ENCODE measurements at places on chromosomes 12 and 14.

DNA sequence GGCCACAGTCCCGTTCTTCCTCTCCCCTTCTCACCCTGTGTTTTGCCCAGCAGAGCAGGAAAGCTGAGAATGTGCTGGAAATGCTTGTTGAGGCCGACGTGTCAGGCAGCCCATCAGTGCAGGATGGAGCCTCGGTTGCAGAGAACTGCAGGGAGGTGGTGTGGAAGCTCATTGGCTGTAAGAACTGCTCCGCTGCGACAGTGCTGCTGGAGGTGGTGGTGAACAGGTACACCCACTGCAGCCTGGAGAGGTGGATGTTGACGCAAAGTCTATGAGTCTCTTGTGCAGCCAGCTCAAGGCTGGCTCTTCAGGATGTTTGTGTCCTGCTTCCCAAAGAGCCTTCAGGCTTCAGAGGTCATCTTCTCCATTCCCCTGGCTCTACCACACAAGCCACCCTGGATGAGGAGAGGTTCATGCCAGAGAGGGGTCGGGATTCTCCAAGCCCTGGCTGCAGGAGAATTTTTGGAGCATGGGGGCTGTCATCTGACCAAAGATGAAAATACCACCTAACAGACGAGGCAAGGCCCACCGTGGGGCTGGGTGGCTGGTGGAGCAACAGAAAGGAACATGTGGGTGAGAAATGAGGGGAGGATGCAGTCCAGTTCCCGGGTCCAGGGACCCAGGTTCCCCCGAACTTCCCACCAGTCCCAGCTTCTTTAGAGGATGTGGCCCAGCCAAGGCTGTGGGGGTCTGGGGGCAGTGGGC, 174.1 kb upstream of the PRMT8 start:
- no peak for DNase-seq

- DNase-seq, result no peak
These were observed 13.6 kb downstream of the IFT81 start for GRCh38 chr12:110137786-110138185.

DNA sequence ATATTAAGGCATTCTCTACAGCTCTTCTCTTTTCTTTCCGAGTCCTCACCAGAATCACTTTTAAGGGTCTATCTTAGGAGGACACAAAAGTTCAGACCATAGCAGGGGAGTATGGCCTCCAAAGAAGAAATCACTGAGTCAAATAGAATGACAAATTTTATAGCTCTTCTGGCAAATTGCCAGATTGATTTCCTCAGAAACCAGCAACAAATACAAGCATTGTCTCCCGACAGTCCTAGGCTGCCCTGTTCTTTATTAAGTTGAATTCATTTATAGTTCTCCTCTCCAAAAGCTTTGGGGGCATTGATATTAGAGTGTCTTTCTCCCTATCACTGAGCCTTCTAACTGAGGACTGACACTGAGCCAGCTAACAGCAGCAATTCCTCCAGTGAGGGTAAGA, 156.4 kb upstream of the FRMD6 start:
- DNase-seq, result no peak

- no peak for DNase-seq
These were observed 36.9 kb downstream of the MAPK1IP1L start for GRCh38 chr14:55088356-55088755.

DNA sequence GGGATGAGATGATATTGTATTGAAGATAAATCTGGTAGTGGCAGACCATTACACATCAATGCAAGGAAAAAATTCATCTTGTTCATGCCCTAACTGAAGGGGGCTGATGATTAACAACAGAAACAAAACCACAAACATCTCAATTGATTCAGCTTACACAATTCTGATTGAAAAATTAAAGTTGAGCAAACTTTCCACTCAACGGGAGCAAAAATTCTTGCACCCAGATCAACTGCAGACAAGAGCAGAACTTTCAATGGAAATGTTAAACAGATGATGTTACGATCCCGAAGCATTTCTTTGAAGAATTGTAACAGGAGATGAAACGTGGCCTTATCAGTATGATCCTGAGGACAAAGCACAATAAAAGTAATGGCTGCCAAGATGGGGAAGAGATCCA, 172.4 kb upstream of the SOX5 start:
- no peak for DNase-seq

- no peak for DNase-seq
These were observed 512.4 kb upstream of the TMPO start for GRCh38 chr12:98002887-98003493.

GRCh38 chr14:56660677-56661389, 81.2 kb downstream of the TMEM260 start:
- DNase-seq, result no peak

- no peak for DNase-seq
These were observed 36.6 kb upstream of the CLMN start for GRCh38 chr14:95356245-95356869.

GRCh38 chr12:85191-85666, 18.7 kb downstream of the IQSEC3 start:
- no peak for DNase-seq

- no peak for DNase-seq
These were observed 973.2 kb downstream of the AACS start for GRCh38 chr12:126038434-126038833.

DNA sequence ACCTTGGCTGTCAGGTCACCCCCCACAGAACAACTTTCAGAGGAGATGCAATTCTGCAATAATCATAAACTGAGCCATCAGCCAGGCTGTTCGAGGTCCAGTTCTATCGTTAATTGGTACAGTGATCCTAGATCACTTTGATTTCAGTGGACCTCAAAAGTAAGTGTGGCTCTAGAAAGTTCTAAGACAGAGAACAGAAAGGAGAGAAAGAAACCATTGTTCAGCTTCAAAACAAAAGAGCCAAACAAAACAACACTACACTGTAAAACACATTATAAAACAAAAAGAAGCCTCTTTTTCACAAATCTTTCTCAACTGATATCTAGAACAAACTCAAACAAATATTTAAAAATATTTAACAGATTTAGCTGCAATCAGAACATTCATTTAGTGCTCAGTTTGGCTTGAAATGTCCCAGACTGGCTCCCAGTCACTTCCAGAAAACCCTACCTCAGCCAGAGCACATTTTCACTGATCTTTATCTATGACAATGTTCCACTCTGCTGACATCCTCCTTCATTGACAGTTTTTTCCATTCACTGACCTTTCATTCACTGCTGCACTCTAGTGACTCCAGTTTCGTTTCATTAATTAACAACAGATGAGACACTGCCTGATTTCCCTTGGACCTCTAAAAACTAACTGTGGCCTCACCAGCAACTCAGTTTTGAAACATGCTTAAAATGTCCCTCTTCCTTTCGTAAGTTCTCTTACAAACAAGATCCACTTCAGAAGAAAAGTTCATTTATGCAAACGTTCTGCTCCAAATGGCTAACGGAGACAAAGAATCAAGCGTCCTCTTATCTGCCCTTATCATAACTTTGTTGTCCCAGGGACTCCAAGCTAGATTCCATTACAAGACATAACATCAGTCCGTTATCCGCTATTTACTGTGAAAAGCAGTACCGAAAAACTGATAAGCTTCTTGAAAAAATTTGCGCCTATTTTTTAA, 56.8 kb downstream of the DUSP16 start:
- DNase-seq, result peak; percentile 30

DNA sequence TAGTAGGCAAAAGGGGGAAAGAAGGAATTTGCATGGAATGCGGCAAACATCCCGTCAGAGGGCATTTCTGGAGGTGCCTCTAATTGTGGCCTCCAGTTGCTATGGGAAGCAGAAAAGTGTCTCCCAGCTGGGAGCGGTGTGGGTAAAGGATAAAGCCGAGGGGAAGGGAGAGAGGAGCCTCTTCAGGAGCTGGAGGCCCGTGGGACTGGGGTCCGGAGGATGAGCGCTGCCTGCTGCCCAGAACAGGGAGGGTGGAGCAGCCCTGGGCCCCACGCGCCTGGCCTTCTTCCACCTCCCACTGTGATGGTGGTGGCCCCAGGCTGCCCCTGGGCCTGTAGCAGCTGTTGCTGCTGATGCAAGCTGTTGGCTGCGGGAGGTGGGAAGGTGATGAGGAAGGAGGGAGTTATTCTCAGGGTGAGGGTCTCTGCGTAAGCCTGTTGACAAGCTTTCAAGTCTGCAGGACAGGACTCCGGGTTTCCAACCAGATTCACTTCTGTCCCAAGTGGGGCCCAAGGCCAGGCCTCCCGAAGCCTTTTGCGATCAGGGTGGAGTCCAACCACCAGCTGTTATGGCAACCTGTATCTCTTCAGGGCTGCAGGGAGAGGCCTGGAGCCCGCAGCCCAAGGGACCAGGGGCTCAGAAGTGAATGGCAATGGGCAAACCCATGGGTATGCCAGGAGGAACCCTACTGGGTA, 19.1 kb upstream of the PGF start:
- no peak for DNase-seq

- DNase-seq, result no peak
These were observed 85.9 kb upstream of the PDE3A start for GRCh38 chr12:20282401-20282800.

- no peak for DNase-seq
These were observed 97.6 kb downstream of the POLR3B start for GRCh38 chr12:106455111-106455510.

DNA sequence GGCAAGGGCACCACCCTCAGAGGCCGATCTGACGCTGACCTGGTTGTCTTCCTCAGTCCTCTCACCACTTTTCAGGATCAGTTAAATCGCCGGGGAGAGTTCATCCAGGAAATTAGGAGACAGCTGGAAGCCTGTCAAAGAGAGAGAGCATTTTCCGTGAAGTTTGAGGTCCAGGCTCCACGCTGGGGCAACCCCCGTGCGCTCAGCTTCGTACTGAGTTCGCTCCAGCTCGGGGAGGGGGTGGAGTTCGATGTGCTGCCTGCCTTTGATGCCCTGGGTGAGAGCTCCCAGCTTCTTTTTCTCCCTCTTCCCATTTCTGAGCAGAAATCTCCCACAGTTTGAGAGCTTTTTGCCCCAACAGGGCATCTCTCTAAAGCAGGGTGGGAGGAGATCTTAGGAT, 1.8 kb downstream of the OAS1 start:
- no peak for DNase-seq

- DNase-seq, result no peak
These were observed 201.6 kb downstream of the RAD51B start for GRCh38 chr14:68020999-68021663.

DNA sequence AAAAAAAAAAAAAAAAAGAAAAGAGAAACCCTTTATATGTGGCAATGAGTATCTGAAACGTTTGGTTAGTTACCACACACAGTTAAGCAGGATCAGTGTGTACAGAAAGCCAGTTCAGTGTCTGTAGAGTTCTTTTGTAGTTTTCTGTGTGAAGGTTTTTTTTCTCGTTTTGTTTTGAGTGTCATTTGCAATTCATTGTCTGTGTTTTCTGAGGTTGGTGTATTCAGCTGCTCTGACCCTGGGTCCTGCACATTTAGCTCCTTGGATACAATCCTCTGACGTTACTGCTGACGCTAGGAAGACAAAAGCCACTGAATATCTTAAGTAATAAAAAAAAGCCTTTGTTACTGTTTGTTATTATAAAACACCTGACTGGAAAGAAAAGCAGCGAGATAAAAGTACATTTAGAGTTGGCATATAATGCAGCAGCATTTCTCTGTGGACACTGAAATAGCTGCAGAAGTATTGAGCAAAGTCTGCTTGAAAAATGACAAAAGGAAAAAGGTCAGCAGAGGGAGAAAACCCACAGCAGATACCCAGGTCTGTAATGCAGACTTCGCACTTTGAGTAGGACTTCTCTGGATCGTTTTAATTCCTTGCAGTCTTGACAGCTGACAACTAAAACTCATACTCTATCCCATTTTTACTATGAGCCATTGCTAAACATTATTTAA, 89.0 kb downstream of the POLR3B start:
- no peak for DNase-seq

DNA sequence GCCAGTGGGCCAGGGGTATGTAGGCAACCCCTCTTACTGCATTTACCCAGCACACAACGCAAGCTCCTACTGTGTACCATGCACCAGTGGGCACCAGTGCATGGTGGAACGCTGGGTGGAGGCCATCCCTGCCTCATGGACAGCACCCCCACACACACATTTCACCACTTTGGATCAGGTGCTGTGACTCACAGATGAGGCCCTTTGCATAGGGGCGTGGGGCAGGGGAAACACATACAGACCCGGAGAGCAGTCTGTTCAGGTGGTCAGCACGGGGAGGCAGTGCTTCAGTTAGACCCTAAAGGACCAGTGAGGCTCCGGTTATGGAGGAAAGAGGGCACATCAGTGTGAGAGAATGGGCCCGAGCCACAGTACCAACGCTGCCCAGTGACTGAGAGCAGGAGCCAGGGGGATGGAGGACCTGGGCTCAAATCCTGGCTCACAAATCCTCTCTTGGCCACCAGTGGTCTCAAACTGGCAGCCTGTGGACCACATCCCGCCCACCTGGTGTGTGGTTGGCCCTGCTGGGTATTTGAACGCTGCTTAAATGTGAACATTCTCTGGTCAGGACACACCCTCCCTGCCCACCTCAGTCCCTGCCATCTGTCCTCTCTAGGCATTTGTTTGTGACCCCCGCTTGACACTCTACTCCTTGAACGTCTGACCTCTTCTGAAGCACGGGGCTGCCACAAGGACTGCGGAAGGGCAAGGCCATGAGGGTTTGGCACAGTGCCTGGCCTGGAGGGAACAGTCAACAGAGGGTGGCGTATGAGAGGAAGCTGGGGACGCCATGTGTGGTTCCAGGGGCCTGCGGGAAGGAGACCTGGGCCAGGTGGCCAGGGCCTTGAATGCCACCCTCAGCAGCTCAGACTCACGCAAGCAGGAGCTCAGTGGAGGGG, 46.7 kb downstream of the FAM222A start:
- DNase-seq, result peak; percentile 9

DNA sequence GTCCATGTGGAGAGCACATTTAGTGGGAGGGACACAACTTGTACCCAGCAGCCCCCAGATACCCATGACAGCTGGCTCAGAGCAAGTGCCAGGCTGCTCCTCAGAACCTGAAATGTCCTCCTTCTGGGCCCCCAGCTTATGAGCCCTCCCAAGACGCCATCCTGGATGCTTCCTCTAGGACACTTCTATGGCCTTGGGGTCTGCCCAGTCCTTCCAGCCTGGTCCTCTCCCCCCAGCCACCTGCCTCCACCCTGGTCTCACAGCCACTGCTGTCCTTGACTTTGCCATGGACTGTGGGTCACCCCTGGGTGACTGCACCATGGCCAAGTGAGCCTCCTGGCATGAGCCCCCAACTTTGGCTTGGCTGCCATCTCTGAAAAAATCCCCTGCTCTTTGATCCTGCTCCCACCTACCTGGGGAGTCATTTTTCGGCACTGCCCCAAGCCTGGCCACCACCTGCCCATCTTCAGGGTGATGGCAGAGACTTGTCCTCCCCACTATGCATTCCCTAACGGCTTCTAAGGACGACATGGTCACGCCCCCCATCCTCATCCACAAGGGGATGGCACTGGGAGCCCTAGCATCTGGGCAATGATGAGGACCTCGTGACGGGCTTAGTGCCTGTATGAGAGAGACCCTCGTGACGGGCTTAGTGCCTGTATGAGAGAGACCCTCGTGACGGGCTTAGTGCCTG, 323.7 kb downstream of the TMEM121 start:
- no peak for DNase-seq

- DNase-seq, result no peak
These were observed 5.4 kb downstream of the SARNP start for GRCh38 chr12:55812088-55812487.

DNA sequence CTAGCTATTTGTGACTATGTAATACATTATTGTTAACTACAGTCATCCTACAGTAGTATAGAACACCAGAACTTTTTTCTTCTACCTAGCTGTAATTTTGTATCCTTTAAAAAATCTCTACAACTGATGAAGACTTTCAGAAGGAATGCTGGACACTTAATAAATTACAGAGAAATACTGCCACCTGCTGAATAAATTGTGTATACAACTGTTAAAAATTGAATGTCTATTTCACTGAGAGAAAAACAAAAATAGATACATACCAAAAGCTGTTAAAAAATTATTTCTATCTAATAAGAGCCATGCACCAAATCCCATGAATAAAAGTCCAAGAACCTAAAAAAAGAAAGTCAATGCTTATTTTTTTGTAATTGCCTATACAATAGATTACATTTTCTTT, 6.6 kb downstream of the TSPAN19 start:
- no peak for DNase-seq

Measured in stimulated activated naive CD8-positive, alpha-beta T cell treated with anti-CD3 and anti-CD28 coated beads, Interleukin-15, amount 100 ng/mL, for 72 hours (primary cell).